ENCODE measurements at places on chromosomes 12 and 14.

DNA sequence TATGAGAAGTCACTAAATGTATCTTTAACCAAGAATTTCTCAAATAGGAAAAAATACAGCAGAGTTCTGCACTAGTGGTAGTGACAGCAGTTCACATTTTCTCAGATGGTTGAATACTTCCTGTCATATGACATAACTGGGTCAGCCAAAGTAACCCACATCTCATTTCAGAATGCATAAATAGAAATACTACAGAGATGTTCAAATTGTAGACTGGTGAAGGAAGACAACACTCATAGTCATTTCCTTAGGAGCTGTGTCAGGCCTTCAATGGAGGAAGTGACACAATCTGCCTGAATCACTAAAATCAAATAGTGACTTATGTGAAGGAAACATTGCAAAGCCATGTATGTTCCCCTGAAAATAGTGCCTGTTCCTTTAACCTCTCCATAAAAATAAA, 32.4 kb downstream of the FERMT2 start:
- DNase-seq = peak; percentile 5

DNA sequence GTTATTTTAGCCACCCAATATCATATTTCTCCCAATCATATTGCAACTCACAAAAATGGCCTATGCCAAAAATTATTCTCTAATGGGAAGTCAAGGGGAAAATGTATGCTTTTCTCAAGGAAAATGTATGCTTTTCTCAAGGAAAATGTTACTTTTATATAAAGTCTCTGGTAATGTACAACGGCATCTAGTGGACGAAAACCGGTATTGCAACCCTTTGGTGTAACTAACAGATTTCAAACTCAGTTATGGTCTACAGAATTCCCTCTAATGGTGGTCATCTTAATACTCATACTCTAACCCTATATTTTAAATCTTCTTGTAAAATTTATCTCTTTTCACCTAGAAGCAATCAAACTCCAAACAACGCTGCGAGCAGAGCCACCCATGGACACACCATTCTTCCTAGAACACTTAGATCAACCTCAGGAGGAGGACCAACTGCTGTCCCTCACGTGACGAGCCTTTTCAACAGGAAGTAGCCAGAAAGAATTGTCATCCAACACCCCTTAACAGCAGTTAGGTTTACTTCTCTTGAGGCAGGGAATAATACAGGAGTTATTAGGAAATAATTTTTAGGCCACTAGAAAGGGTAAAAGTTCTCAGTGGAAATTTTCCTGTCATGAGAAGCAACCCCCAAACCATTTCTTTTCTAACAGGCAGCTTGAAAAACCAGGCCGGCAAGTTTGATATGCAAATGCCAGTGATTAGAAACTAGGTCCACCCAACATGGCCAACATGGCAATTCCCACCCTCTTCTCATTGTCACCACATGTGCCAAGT, 20.1 kb downstream of the APOBEC1 start:
- DNase-seq = peak; percentile 36

DNA sequence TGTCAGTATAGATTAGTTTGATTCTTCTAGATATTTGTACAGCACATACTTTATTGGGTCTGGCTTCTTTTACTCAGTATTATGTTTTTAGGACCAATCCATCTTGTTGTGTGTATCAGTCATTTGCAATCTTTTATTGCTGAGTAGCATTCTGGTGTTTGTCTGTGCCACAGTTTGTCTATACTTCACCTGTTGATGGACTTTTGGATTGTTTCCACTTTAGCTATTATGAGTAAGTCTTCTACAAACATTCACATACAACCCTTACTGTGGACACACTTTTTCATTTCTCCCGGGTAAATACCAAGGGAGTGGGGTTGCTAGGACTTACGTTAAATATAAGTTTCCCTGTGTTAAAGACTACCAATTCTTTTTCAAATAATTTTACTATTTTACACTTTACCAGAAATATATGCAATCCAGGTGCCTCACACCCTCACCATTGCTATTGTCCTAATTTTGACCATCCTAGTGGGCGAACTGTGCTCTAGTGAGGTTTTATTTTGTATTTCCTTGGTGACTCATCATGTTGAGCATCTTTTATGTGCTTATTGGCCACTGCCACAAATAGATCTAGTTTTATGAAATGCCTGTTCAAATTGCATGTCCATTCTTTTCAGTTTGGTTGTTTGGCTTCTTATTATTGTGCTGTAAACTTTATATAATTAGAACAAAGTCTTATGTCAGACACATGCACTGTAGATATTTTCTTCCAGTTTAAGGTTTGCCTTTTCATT, 304.7 kb upstream of the TMTC1 start:
- no peak for DNase-seq

DNA sequence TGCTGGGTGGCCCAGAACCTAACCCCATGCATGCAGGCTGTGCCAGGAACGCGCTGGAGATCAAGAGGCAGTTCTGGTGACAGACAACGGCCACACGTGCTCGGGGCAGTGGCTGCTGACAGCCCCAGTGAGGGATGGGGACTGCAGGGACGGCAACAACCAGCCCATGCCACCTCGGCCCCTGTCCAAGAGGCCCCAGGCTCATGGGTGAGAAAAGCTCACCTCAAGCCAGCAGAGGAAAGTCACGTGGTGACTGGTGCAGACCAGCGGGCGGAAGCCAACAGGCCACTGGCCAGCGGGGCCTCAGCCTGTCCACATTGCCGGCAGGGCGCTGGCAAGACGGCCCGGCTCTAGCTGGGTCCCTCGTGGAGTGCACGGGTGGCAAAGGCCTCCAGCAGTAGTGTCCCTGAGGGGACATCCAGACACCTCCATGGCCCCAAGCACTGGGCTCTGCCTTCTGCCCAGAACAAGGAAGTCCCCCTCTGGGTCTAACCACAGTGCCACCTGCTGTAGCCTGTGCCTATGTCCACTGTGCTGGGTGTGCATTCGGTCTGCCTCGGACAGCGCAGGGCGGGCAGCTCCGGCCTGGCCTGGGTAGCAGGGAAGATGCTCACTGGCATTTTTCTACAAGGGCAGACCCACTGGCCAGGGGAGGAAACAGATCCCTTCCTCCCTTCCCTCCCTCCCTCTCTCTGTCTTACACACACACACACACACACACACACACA, 134.1 kb downstream of the NCOR2 start:
- no peak for DNase-seq

GRCh38 chr12:5033883-5034282, 9.8 kb upstream of the KCNA5 start:
- no peak for DNase-seq

DNA sequence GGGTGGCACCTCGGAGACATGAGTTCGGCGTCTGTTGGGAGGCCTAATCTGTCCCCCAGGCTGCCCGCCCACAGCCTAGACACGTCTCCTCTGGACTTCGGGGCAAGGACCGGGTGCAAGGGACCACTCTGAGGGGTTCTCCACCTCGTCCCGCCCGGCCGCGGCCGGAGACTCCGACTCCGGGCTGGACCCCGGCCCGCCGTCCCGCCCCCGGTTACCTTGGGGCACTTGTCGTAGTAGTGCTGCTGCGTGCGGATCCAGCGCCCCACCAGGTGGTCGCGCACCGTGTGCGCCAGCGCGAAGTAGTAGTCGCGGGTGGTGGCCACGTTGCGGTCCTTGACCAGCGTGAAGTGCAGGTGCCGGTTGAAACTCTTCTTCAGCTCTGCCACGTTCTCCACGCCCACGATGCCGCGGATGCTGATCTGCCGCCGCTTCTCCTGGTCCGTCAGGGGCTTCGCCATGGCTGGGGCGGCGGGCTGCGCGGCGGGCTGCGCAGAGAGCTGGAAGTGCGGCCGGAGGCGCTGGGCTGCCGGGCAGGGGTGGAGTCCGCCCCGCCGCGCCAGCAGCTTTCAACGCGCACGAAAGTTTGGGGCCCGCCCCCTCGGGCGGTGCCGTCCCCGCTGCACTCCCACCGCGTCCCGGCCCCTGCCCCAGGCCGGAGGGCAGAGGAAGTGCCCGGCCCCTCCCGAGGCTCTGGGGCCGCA, at the start of gene PYGL:
TSS of gene PYGL (minus strand) at position 541 of the 704 bp plus-strand sequence. CDS start at position 461, 80 bp downstream.
- peak; percentile 45 for DNase-seq

- no peak for DNase-seq
Measured at GRCh38 chr14:104732355-104732804, 8.4 kb downstream of the ADSS1 start.

DNA sequence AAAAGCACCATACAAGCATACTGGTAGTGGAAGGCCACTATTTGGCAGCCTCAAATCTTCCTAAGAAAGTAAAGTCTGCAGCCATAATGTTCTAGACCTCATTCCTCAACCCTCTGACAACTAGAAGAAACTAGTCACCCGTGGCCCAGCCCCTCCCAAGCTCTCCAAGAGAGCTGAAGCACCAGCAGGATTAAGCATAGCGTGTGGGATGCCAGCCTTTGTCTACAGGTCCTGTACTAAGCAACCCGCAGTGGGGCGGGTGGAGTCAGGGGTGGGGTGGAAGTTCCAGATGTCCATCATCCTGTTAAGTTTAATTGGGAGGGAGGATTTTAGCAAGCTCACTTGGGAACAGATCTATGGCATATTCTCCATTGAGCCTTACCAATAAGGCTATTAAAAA, 14.2 kb downstream of the SLC11A2 start:
- no peak for DNase-seq

DNA sequence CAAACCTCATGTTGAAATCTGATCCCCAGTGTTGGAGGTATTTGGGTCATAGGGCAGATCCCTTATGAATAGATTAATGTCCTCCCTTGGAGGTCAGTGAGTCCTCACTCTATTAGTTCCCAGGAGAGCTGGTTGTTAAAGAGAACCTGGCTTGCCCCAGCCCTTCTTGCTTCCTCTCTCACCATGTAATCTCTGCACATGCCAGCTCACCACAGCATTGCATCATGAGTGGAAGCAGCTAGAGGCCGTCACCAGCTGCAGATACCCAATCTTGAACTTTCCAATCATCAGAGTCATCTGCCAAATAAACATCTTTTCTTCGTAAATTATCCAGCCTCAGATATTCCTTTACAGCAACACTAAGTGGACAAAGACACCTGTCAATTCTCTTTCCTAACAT, 161.8 kb upstream of the IGF1 start:
- DNase-seq = no peak

GRCh38 chr14:102764220-102764671, 13.0 kb upstream of the TRAF3 start:
- DNase-seq = no peak

DNA sequence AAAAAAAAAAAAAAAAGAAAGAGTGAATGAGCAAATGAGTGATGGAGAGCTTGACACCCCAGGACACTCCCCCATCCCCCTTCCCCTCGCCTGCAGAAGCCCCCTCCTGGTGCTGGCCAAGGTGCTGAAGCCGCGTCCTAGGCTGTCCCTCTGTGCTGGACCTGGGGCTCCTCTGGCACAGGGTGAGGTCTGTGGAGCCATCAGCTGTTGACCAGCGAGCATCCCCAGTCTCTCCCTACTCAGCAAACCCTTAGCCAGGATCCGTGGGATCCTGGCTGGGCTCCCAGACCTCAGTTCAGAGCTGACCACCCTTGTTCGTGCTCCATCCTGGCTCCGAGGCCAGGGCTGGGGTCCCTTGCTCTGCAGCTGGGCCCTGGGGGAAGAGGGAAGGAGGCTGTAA, 5.4 kb upstream of the KIF26A start:
- DNase-seq = no peak

Measured in activated CD4-positive, alpha-beta T cell treated with anti-CD3 and anti-CD28 coated beads for 48 hours (primary cell).